ENCODE measurements at places on chromosomes 7 and 10.

DNA sequence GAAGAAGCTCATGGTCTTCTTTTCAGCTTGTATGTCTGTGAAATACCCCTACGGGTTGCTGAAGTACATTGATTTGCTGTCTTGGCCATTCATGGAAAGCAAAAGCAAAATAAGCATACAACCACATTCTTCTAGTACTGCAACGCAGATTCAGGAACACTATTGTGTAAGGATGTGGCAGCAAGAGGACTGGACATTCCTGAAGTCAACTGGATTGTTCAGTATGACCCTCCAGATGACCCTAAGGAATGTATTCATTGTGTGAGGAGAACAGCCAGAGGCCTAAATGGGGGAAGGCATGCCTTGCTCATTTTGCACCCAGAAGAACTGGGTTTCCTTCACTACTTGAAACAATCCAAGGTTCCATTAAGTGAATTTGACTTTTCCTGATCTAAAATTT is 133.4 kb upstream of the ANKRD1 start:
- no peak for DNase-seq

GRCh38 chr7:156430109-156430508 is 210.5 kb upstream of the RNF32 start:
- DNase-seq: no peak

GRCh38 chr7:4762121-4763055 is 13.0 kb upstream of the AP5Z1 start:
- no peak for DNase-seq

- DNase-seq: peak; percentile 15
These were observed 434 bp upstream of the PLEKHA8 start for GRCh38 chr7:30027740-30028215.

- no peak for DNase-seq
These were observed 66.1 kb downstream of the TRRAP start for GRCh38 chr7:98944386-98944785.

DNA sequence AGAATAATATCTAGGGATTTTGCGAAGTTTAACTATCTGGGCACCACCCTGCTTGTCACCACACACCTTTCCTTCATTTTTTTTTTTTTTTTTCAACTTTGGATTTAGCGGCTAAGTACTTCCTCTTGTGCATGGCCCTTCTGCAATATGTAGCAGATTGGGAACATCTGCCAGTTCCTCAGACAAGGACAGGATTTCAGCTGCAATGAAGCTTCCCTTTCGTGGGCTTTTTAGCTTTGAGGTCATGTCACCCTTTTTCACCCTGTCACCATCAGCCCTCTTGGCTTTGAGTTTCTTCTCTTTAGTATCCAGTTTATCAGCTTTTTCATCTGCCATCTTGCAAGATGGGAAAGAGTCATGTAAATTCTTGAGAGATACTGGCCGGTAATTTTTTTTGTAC is 81.6 kb upstream of the ETV1 start:
- DNase-seq: no peak

- DNase-seq: no peak
These were observed 150.4 kb upstream of the LANCL2 start for GRCh38 chr7:55214707-55215106.

DNA sequence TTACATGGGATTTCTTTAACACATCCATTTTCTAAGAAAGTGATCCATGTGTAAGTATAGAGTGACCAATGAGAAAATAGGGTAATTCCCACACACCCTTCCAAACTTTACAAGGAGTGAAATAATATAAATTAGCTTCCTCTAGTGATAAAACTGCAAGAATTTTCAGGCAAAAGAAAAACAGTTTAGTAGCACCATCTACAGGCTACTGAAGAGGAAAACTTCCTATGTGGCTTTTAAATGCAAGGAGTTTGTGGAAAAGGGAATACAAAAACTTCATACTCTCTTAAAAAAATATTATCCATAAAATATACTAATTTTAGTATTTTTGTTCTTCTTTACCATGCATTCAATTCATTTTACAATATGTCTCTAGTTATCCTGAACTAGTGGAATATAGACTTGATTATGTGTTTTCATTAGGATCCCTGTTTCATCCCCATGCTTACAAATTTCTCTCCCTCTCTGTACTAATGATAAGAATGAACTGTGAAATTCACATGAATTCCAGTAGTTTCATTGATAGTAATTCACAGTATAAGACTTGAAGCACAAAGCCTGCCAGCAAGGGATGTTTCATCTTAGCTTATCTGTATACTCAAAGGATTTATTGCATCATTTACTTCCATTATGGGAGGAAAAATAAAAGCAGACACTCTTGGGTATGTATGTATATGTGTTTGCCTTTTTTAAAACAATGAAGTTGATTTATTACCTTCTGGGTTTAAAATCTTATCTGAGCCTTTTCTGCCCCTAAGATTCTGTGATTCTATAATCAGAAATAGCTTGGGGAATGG is 442.9 kb downstream of the AUTS2 start:
- no peak for DNase-seq

- DNase-seq: no peak
These were observed 390.9 kb upstream of the CELF2 start for GRCh38 chr10:10626734-10627133.

- no peak for DNase-seq
These were observed 4.4 kb downstream of the RASGEF1A start for GRCh38 chr10:43262397-43262901.

GRCh38 chr10:1807924-1808323 is 70.6 kb upstream of the ADARB2 start:
- no peak for DNase-seq

DNA sequence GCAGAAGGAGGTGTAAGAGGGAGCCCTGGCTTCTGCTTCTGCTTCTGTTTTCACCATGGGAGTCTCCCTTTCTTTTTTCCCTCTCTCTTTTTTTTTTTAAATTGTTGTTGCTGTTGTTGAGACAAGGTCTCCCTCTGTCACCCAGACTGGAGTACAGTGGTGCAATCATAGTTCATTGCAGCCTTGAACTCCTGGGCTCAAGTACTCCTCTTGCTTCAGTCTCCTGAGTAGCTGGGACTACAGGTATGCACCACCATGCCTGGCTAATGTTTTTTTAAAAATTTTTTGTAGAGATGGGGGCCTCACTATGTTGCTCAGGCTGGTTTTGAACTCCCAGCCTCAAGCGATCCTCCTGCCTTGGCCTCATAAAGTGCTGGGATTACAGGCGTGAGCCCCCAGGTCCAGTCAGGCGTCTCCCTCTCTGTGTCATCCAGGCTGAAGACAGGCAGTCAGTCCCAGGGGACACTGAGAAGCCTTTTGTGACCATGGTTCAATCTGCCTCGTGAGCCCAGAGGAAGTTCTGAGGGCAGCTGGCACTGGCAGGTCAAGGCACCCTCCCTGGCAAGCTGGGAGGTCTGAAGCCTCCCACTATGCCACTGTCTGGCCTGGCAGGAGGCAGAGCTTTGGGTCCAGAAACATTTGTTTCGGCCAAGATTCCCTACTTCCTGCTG is 33.6 kb upstream of the NPFFR1 start:
- no peak for DNase-seq

- DNase-seq: no peak
These were observed 92.2 kb downstream of the AVL9 start for GRCh38 chr7:32587411-32587948.

- DNase-seq: no peak
These were observed 2.2 kb upstream of the CCDC3 start for GRCh38 chr10:13003759-13004158.

- no peak for DNase-seq
These were observed 11.0 kb downstream of the SVIL start for GRCh38 chr10:29623797-29624196.

GRCh38 chr10:43820663-43821062 is 172.0 kb upstream of the ZNF32 start:
- no peak for DNase-seq

DNA sequence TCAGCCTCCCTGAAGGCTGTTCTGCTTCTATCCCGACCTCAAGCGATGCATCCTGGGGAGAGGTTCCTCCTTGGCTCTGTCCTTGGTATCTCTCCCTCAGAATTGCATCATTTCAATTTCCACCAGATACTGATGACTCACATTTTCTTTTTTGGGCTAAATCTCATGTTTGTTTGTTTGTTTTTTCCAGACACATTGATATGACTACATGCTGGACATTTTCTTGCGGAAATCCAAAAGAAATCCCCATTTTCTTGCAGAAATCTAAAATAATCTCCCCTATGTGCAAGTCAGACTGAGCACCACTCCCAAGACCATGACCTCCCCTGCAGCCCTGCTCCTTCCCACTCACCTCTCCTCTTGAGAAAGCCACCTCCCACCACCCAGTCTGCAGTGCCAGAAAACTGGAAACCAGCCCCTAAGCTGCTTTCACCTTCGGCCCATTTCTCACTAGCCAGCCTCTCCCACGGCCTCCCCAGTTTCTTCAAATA is 260.2 kb upstream of the PRKCQ start:
- DNase-seq: no peak

DNA sequence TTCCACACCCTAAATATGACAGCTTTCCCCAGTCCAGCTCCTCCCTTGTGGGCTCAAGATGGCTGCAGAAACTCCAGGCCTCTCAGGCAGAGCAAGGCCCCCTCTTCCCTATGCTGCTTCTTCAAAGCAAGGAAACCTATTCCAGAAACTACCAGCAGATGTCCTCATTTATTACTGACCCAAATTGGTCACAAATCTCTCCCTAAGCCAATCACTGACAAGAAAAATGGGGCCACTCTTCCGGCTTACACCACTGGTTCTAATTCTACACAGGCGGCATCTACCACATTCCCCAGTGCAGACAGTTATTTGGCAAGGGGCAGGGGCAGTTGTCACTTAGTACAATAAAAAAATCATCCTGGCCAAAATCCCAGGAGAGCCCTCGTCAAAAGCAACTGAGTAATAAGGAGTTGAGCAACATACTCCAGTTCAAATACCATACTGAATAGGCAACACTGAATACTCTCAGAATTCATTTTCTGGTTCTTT is 150.4 kb downstream of the SFMBT2 start:
- no peak for DNase-seq

- DNase-seq: no peak
These were observed 13.1 kb upstream of the GPER1 start for GRCh38 chr7:1074593-1075431.

DNA sequence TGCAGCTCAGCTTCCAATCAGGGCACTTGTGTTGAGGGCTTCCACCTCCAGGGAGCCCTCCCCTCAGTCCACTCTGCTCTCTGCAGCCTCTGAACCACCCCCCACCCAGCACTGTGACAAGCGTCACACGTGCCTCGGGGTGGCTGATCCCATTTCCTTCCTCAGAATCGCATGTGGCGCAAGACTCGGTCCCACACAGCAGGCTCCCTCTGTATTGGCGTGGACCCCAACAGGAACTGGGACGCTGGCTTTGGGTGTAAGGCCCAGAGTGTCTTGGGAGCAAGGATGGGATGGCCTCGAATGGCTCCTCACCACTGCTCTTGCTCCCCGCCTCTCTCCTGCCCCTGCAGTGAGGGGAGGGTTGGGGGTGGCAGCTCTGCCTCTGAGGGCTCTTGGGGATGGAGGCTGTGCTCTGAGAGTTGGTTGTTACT is 4.1 kb downstream of the CPA1 start:
- DNase-seq: no peak

DNA sequence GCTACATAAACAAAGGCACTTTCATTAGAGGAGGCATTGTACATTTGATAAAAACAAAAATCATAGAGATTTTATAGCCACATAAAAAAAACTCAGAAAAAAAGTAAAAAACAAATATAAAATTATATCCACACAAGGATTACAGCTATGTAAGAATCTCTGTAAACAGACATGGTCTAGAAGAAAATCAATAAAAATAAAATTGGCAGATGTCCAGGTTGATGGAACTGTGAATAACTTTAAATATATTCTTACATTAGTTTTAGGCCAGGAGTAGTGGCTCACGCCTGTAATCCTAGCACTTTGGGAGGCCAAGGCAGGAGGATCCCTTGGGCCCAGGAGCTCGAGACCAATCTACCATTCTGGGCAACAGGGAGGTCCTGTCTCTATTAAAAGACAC is 19.2 kb downstream of the SLC35B4 start:
- no peak for DNase-seq

DNA sequence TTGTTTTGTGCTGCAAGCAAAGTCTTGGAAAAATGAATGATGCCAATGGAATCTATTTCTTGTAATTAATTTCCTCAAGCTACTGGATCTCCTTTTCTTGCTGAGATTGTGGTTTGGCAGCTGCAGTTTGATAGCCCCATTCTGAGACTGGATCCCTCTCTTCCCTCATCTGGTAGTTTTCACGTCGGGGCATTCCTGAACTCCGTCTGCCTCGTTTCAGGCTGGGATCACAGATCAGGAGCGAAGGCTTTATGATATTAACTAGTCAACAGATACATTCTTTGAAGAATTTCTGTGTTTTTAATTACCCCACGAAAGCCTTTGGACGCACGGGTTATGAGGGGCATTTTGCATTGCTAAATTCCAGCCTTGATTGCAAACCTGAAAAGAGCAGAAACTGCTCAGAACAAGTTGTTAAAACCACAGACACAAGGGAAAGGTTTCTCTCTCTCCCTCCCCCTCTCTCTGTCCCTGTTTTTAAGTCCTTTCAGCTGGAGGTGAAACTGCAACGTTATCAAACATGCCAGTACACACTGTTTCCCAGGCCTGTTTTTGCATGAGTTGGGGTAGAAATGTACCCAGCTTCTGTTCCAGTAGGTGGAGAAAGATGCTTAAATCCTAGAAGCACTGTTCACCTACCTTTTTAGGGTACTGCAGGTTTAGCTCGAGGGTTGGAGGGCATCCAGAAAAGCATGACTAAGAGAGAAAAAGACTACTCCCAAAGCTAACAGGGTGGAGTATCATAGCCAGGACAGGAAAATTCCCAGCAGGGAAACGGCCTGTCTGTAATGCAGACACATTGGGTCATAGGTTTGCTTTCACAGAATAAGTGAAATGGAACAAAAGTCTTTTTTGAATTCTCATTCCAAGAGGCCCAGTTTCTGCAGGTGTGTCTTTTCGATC is 124.3 kb downstream of the CUX1 start:
- no peak for DNase-seq

- DNase-seq: no peak
These were observed 533.7 kb upstream of the POM121L12 start for GRCh38 chr7:52501696-52502095.

DNA sequence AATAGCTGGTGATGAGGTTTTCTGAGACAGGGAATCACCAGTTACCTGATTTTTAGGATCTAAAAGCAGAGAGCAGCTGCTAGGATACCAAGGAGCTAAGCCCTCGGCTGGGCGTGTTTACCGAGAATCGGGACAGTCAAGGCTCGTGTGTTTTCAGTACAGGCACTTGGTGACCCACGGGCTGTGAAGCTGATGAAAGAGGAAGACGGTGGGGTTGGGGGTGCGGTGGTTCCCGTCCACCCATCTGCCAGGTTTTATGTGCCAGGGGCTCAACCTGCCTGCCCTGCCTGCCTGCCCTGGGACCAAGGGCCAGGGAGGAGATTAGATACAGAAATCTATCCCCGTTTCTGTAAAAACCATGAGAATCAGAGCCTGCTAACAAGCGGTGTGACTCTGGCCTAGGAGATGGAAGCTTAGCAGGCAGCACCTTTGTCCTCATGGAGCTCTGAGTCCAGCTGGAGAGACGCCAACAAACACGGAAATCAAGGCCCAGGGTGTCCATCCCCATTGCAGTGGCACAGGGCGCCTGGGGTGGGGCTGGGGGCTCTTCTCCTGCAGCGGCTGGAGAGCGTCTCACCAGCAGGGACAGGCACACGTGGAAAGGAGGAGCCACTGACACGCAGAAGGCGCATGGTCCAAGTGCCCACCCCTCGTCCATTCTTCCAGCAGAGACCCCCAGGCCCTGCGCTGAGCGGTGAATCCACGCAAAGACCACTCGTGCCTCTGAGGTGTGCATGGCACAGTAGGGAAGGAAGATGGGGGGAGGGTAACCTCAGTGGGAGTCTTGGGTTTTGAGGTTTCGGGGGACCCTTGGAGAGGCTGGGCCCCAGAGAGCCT is 265.0 kb upstream of the TCERG1L start:
- no peak for DNase-seq

- DNase-seq: peak; percentile 2
These were observed 193.2 kb upstream of the GHITM start for GRCh38 chr10:83945982-83946718.
